ACHN (cell line): ENCODE measurements at places on chromosomes 11 and 22.

GRCh38 chr11:34650528-34650927 is 29.6 kb downstream of the EHF start:
- DNase-seq: no peak

GRCh38 chr11:206002-206384 is 1.2 kb downstream of the BET1L start:
- DNase-seq: no peak

DNA sequence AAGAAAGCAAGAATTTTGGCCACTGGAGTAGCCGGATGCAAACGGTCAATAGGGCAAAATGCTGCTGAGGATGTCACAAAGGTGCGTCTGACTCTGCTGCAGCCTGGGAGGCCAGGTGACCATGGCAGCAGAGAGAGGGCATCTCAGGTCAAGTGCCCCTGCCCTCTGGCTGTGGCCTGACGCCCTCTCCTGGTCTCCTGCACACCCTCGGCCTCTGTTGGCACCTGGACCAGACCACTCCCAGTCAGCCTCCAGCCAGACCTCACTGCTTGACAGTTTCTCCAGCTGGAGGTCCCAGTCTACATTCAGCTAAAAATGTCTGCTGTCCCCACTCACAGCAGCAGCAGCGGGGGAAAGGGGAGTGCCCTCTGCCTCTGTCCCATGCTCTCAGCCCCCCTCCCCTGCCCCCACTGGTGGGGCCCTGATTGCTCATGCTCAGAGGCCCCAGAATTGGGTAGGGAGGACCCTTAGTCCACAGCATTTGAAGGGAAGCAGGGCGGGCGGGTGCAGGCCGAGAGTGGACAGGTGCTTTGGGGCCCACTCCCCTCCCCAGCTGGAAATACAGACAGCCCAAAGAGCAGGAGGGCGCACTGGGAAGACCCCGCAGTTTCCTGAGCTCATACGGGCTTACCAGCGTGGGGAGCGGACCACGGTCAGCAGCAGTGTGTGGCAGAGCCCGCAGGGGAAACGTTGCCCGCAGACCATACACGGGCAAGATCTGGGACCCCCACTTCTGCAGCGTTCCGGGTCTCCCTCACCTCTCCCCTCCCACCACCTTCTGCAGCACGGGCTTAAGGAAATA is 1.6 kb upstream of the BRSK2 start:
- no peak for DNase-seq

- no peak for DNase-seq
Measured at GRCh38 chr11:72712841-72713240, 38.6 kb upstream of the PDE2A start.

- DNase-seq: no peak
Measured at GRCh38 chr22:29454276-29454675, 15.9 kb downstream of the RFPL1 start.

GRCh38 chr11:76987203-76987602 is 47.0 kb upstream of the B3GNT6 start:
- DNase-seq: no peak

DNA sequence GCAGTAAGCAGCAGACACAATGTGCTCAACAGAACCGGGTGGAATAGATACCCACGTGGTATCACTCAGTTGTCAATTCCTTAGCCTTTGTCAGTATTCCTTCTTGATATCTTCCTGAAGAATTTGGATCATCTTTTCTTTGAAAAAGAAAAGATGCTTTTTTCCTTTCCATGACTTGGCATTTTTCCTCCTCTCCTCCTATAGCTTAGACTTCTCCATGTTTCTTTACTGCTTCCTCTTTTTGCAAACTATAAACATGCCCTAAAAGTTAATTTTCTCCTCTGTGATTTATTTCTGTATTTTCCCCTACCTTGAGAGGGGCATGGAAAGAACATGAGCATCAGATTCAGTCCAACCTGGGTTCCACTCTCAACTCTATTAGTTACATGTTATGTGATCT is 11.7 kb downstream of the CBLIF start:
- DNase-seq: no peak

GRCh38 chr11:129750343-129751292 is 65.0 kb upstream of the TMEM45B start:
- DNase-seq: peak; percentile 57

- DNase-seq: no peak
Measured at GRCh38 chr11:130404727-130405126, 23.7 kb downstream of the ADAMTS8 start.

DNA sequence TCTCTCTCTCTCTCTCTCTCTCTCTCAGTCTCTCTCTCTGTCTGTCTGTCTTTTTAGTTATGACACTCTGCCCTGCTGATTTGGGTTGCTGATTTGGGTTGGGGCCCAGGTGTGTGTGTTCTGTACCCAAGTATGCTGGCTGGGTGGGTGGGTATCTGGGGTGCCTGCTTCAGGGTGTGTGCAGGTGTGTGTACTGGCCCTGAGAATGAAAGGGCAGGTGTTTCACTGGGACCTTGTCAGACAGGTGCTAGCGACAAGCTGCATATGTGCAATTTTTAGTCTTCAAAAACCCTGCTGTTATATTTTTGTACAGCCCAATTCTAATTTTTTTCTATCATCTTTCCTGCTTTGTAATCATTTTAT is 943 bp downstream of the CSF2RB start:
- no peak for DNase-seq

GRCh38 chr11:126594921-126595367 is 239.5 kb downstream of the ST3GAL4 start:
- DNase-seq: no peak

GRCh38 chr11:128517451-128518230 is 69.7 kb downstream of the ETS1 start:
- DNase-seq: peak; percentile 43

- no peak for DNase-seq
Measured at GRCh38 chr11:99632969-99633368, 612.2 kb downstream of the CNTN5 start.

GRCh38 chr11:62054484-62055121 is 69.2 kb upstream of the INCENP start:
- peak; percentile 48 for DNase-seq

- no peak for DNase-seq
Measured at GRCh38 chr11:124681421-124681820, 7.7 kb downstream of the SPA17 start.

DNA sequence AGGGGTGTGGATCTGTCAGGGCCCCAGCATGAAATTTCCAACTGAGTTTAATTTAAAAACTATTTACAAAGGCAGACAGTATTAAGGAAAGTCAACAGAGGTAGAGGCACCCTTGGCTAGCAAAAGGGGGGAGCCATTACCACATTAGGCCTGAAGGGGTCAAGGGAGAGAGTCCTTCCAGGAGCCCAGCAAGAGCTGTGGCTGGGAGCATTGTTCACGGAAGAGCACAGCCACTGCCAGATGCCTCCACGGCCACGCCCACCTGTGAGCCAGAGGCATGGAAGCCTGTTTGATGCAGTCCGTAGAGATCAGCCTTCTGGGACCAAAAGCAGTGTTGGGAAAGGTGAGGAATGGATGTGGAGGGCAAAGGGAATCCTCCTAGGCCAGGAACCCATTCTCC is 102.6 kb downstream of the GALNT18 start:
- DNase-seq: no peak

- DNase-seq: no peak
Measured at GRCh38 chr11:12241971-12242672, 131.7 kb downstream of the MICAL2 start.

GRCh38 chr11:1300121-1300520 is 9.3 kb downstream of the TOLLIP start:
- DNase-seq: no peak

- no peak for DNase-seq
Measured at GRCh38 chr22:31287818-31288495, 4.3 kb downstream of the PIK3IP1 start.

- peak; percentile 38 for DNase-seq
Measured at GRCh38 chr11:1873048-1873812, 18.5 kb downstream of the PRR33 start.

GRCh38 chr11:44861849-44862557 is 88.7 kb downstream of the TP53I11 start:
- peak; percentile 98 for DNase-seq

GRCh38 chr11:46247090-46247489 is 30.4 kb upstream of the CREB3L1 start:
- DNase-seq: peak; percentile 18

DNA sequence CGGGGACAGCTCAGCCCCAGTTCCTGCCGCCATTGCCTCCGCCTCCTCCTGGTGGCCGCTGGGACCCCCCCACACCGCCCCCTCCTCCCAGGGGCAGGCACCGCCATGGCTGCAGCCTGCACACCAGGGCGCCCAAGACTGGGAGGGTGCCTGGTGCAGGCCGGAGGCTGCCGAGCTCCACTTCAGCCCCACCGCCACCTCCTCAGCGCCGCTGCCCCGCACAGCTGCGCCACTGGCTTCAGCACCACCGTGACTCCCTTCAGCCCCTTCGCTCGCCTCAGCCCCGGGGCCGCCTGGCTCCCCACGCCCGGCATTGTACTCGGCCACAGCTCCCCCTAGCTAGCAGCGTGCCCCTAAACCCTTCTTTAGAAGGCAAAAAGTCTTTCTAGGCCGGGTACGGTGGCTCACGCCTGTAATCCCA is 131.1 kb downstream of the CRYBB2 start:
- DNase-seq: no peak

- no peak for DNase-seq
Measured at GRCh38 chr11:7291100-7291829, 39.6 kb downstream of the SYT9 start.

DNA sequence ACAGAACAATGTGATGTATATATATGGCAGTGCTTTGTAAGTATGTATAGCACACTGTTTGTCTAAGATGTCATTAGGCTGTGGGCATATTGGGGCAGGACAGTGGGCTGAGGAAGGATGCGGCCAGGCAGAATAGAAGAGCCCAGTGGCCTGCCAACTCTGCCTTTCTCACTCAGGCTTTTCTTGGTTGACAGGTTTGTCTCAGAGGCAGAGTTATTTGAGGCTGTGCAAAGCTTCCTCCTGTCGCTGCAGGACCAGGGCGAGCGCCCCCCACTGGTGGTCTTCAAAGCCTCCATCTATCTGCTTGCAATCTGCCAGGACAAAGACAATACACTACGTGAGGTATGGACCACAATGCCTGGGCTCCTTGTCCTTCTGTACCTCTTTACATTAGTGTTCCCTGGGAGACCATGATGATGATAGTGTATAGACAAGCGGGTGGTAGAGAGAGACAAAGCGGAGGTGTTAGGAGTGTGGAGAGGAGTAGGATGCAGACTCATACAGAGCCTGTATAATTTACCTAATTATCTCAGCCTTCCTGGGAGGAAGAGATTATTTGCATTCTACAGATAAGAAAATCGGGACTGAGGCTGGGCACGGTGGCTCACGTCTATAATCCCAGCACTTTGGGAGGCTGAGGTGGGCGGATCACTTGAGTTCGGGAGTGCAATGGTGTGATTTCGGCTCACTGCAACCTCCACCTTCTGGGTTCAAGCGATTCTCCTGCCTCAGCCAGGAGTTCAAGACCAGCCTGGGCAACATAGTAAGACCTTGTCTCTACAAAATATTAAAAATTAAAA is 37.3 kb upstream of the CCDC134 start:
- DNase-seq: peak; percentile 15

- peak; percentile 5 for DNase-seq
Measured at GRCh38 chr11:64809781-64810241, 540 bp downstream of the MEN1 start.

DNA sequence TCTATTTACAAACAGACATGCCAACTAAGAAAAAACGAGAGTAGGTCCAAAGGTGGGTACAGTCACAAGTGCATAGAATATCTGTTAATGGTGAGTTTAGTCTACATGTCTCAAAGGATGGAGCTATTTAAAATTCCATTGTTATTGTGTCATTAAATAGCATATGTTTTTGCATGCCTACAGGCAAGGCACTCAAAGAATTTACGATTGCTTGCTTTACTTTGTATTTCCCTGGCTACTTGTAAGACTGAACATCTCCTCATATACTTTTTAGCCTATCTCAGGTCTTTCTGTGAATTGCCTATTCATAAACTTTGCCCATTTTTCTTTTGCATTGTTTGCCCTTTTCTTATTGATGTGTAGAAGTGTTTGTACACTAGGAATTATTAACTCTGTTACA is 39.7 kb downstream of the DEUP1 start:
- no peak for DNase-seq
